ENCODE measurements at places on chromosomes 6 and 20. TPM values are rescaled to one million over a fixed set of nuclear protein-coding genes. Genes with fewer than 3 reads are reported as not detected.
A peak's percentile ranks its signal among the peaks of the same experiment; 100 is the strongest.

DNA sequence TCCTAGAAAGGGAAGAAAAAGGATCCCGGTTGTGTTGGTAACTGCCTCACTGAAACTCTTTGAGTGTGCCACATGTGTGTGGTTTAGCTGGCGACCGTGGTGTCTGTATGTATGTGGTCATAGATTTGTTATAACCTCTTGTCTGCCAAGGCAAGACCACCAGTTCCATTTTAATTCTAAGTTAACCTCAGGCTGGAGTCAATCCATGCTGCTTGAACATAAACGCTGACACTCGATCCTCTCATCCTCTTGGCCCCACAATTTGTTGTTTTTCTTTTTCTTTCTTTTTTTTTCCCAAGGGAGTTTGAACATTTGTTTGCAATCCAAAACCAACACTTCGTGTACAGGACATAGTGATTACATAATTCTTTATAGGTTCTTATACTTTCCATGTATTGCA is 318.9 kb upstream of the JAG1 start:
- H3K27me3 ChIP-seq, result no peaks in the 10 kb centered on the region
- H3K27ac ChIP-seq, result no peak overlapping the region
- H3K4me3 ChIP-seq, result no peak overlapping the region
- no peaks in the 10 kb centered on the region for H3K36me3 ChIP-seq

DNA sequence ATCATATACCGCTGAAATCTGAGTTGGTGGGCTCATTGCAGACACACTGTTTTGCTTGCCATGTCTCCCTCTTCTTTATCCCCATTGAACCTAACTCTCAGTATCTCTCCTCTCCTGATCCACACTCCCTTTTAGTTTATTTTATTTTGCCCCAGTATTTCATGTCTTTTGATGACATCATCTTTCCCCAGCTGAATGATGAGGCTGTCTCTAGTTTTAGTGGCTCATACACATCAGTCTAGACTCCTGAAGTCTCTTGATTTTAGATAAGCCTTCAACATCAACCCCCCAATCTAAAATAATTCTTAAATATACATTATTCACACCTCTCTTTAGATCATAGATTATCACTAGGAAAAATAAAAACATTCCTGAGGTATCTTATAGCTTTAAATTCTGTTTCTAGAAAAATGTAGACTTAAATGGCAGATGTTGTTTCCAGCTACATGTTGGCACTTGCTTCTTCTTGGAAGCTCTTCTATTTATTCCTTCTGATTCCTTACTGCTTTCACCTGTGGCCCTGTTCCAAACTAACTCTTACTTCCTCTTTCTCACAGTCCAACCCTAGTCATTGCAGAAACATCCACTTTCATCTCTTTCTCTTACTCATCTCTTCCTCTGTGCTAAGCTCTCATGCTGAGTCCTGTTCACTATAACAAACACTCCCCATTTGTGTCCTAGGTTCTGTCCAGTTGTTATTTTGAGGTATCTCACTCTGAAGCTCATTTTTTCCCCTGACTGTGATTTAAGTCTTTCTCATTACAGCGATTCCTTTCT is 191.9 kb upstream of the SLC35B3 start:
- DNase-seq, result peak; percentile 10
- no peak overlapping the region for H3K27ac ChIP-seq
- no peaks in the 10 kb centered on the region for H3K4me1 ChIP-seq
- no peaks in the 10 kb centered on the region for H3K36me3 ChIP-seq
- H3K4me3 ChIP-seq, result no peak overlapping the region

Gene LY86
- total RNA-seq, result not detected

DNA sequence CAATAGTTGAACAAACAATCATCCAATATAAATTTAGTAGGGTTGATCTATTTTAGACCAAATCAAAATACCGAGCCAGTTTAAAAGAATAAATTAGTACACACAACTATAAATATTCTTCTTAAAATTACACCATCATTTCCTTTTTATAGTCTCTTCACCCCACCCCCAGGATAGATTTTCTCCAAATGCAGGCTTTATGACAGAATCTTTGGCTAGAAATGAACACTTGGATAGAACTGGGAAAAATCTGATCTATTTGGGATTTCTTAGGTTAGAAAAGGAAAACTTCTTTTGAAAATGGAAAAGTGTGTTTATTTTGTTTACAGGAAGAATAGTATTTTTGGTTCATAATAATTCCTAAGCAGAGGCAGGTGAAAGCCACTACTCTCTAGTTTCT is 74.6 kb downstream of the HMGN3 start:
- no peaks in the 10 kb centered on the region for H3K27me3 ChIP-seq
- no peaks in the 10 kb centered on the region for H3K4me1 ChIP-seq
- H3K27ac ChIP-seq, result no peak overlapping the region

Gene RAET1L
- 2.8 TPM for total RNA-seq

GRCh38 chr6:58113960-58114359 is 796.5 kb downstream of the PRIM2 start:
- H3K27ac ChIP-seq, result no peak overlapping the region
- no peaks in the 10 kb centered on the region for H3K36me3 ChIP-seq
- DNase-seq, result no peak
- no peaks in the 10 kb centered on the region for H3K4me1 ChIP-seq
- H3K4me3 ChIP-seq, result no peak overlapping the region

Gene TRMT6
- total RNA-seq, result 16.2 TPM

- H3K36me3 ChIP-seq, result no peaks in the 10 kb centered on the region
- H3K27me3 ChIP-seq, result no peaks in the 10 kb centered on the region
- no peaks in the 10 kb centered on the region for H3K4me1 ChIP-seq
- no peak for DNase-seq
Observed at GRCh38 chr6:138142806-138143205, 18.9 kb upstream of the ARFGEF3 start.

DNA sequence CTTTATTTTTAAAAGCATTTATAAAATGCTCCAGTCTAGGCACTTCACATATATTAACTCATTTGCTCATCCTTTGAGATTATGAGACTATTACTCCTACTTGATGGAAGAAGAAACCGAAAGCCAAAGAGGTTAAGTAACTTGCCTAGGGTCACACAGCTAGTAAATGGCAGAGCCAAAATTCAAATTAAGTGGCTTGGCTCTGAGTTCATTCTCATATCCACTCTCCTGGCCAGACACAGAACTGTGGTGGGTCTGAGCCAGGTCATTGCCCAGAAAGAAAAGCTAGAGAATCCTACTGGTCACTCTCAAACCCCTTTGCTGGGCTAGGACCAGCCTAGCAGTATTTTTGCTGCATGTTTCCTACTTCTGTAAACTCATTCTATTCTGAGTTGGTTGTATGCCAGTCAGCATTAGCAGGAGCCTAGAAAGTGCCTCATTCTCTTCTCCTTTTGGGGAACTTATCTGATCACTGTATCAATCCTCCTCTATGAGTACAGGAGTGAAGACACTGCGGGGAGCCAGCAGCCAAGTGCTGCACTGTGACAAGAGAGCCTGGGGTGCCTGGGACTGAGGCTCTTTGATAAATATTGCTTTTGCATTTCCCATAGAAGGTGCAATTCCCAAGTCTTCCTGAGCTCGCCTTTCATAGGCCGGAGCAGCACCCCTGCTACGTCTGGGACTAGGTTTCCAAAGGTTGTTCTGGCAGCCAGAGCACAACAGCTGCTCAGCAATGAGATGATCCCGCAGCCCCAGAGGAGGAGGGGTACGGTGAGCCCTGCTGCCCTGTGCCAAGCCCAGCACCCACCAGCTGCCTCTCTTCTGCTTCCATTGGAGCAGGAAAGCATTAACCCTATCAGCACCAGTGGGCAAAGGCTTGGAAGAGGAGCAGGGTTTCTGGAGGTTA is 728.3 kb downstream of the MAFB start:
- H3K27ac ChIP-seq, result no peak overlapping the region
- H3K27me3 ChIP-seq, result peaks cover 15% of the 10 kb centered on the region
- DNase-seq, result no peak
- H3K36me3 ChIP-seq, result no peaks in the 10 kb centered on the region
- no peak overlapping the region for H3K4me3 ChIP-seq

Gene AGER
- 20.4 TPM for total RNA-seq

- H3K4me1 ChIP-seq, result peaks cover 10% of the 10 kb centered on the region
- no peaks in the 10 kb centered on the region for H3K36me3 ChIP-seq
- DNase-seq, result no peak
- no peaks in the 10 kb centered on the region for H3K27me3 ChIP-seq
Observed at GRCh38 chr6:56899311-56899710, 55.6 kb upstream of the BEND6 start.

DNA sequence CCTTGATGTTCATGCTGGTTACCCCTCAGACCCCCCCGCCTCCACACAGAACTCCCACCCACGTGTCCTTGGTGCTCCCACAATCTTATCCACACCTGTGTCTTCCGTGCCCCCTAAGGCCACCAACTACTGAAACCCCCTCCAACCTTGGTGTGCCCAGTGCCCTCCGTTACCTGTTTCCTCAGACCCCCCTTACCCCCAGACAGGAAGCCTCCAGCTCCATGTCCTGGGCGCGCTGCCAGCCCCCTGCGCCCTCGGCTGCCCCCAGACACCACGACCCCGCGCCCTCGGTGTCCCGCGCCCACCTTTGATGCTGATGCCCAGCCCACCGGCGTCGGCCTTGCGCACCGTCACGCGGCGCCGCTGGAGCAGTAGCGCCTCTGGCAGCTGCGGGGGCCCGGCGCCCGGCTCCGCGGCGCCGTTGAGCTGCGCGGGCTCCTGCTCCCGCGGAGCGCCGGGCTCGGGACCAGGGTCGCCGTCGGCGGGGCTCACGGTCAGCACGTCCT is 504 bp downstream of the SNTA1 start:
- no peaks in the 10 kb centered on the region for H3K36me3 ChIP-seq
- DNase-seq, result no peak
- peak overlapping the region; percentile 71 for H3K4me3 ChIP-seq
- peaks cover 4% of the 10 kb centered on the region for H3K4me1 ChIP-seq
- no peaks in the 10 kb centered on the region for H3K27me3 ChIP-seq
- H3K27ac ChIP-seq, result no peak overlapping the region

GRCh38 chr6:139644821-139645220 is 270.4 kb upstream of the CITED2 start:
- H3K4me3 ChIP-seq, result no peak overlapping the region
- DNase-seq, result no peak
- H3K27ac ChIP-seq, result no peak overlapping the region
- no peaks in the 10 kb centered on the region for H3K36me3 ChIP-seq
- H3K27me3 ChIP-seq, result no peaks in the 10 kb centered on the region

- no peak overlapping the region for H3K27ac ChIP-seq
- H3K36me3 ChIP-seq, result no peaks in the 10 kb centered on the region
- DNase-seq, result no peak
- no peaks in the 10 kb centered on the region for H3K27me3 ChIP-seq
Observed at GRCh38 chr20:24534282-24534681, 64.9 kb downstream of the SYNDIG1 start.

GRCh38 chr6:44572346-44572745 is 184.8 kb downstream of the CDC5L start:
- no peaks in the 10 kb centered on the region for H3K27me3 ChIP-seq
- H3K4me3 ChIP-seq, result no peak overlapping the region
- no peaks in the 10 kb centered on the region for H3K36me3 ChIP-seq
- H3K27ac ChIP-seq, result no peak overlapping the region
- no peak for DNase-seq

- no peak overlapping the region for H3K4me3 ChIP-seq
- H3K36me3 ChIP-seq, result no peaks in the 10 kb centered on the region
- H3K27me3 ChIP-seq, result peaks cover 3% of the 10 kb centered on the region
- peaks cover 14% of the 10 kb centered on the region for H3K4me1 ChIP-seq
- H3K27ac ChIP-seq, result no peak overlapping the region
Observed at GRCh38 chr6:31474871-31475286, 23.1 kb upstream of the MICB start.

Gene XKR7
- not detected for total RNA-seq

Gene MAP7
- 27.5 TPM for total RNA-seq

- no peak overlapping the region for H3K4me3 ChIP-seq
- H3K4me1 ChIP-seq, result no peaks in the 10 kb centered on the region
- H3K27ac ChIP-seq, result no peak overlapping the region
- peaks cover 13% of the 10 kb centered on the region for H3K36me3 ChIP-seq
- H3K27me3 ChIP-seq, result no peaks in the 10 kb centered on the region
Observed at GRCh38 chr20:25280051-25280573, 32.2 kb downstream of the PYGB start.

- H3K4me3 ChIP-seq, result no peak overlapping the region
- H3K27ac ChIP-seq, result peak overlapping the region; percentile 62
- peak; percentile 9 for DNase-seq
- no peaks in the 10 kb centered on the region for H3K27me3 ChIP-seq
- peaks cover 36% of the 10 kb centered on the region for H3K36me3 ChIP-seq
Observed at GRCh38 chr6:105326216-105326615, 76.7 kb downstream of the PREP start.
